ENCODE measurements at places on chromosomes 1 and 21.

DNA sequence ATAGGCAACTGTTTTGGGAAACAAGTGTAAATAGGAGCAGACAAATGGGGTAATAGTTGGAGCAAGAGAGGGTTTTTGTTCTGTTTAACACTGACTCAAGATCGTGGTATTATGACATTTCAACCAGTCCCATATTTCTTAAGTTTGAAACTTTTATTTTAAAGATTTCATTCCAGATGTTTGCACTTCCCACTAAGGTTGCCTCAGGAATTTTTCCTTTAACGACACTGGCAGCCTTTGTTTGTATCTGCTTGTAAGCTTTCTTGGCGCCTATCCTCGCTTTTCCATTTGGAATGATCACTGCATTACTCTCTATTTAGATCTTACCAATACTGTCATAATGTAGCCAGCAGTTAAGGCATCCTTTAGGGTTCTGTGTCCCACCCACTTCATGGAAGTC, 67.7 kb downstream of the ALG6 start:
- no peak for DNase-seq

DNA sequence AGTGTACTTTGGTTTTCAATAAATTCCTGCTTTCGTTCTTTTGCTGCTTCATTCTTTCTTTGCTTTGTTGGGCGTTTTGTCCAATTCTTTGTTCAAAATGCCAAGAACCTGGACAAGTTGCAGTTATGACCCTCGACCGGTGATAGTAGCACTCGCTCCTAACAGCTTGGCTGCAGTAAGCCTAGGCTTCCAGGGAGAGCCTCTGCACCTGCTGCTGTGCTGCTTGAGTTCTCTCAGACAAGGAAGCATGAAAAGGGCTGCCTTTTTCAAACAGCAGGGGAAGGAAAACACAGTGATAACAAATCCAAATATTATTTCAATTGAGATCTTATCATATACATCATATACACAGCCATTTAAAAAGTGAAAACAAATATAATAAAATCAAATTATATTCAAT, 12.8 kb upstream of the RIPK4 start:
- DNase-seq, result no peak

GRCh38 chr1:40708750-40709099, 17.2 kb downstream of the NFYC start:
- no peak for DNase-seq

DNA sequence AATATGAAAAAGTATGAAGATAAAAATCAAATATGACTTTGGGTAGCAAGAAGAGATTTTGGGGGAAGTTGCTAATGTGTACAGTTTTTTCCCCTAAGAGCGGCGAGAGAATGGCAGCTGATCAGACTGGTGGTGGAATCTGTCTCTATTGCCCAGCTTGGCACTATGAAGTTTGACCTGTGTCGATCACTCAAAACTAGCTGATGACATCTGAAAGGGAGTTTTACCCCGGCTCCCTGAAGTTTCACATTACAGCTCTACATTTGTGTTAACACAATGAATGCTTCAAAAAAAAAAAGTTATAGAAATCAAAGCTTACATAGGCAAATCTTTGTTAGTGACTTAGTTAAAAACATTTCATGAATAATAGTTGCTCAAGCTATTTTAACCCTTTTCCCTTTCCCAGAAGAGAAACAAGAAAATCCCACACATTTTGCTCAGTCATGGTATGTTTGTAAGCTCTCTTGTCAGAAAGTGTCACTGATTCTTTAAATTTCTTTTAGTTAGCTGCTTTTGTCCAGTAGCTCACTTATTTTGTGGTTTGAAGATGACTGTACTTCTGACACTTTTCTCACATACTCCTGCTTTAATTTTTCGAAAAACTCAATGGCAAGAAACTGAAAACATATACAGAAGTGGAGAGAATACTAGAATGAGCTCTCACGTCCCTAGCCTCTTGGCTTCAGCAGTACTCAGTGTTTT, 41.3 kb downstream of the DYRK1A start:
- no peak for DNase-seq

- no peak for DNase-seq
These were observed 296.7 kb downstream of the KCTD3 start for GRCh38 chr1:215863796-215864195.

DNA sequence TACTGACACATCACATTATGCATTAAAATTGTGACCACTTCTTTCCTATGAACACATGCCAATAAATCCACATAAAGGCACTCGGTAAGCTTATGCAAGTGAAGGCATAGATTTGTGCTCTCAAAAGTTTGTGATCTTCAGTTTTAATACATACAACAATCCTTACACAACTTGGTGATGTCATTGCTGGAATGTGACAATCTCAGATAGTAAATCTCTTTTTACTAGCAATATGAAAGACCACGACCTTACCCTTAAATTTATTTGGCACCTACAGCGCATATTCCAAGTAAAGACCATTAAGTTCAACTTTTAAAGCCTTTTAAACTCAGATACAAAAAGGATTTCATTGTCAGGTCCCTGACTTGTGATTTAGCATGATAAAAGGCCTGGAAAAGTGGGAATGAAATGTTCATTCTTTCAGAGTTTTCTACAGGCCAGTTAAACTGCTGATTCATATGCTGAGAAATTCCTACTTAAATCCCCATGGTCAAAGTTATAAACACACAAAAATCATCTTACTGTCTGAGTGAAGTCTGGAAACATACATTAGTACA, 157.4 kb downstream of the SIPA1L2 start:
- no peak for DNase-seq

DNA sequence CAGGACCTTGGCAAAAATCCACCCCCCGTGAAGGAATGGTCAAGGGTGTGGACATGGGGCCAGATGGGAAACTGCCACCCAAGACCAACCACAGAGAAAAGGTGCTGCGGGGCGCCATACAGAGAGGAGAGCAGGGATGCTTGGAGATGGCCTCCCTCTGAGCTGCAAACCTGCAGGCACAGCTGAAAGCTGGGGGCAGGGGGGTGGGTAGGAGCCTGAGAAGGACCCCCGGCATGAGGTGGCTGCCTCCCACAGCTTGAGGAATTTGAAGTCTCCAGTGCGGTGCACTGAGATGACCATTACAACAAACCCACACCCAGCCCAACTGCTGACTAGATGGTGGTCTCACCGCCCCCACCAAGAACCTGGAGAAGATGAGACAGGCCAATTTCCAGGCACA, 84.8 kb downstream of the WDR4 start:
- no peak for DNase-seq

GRCh38 chr21:38984568-38984967, 178.8 kb downstream of the ETS2 start:
- DNase-seq, result no peak

DNA sequence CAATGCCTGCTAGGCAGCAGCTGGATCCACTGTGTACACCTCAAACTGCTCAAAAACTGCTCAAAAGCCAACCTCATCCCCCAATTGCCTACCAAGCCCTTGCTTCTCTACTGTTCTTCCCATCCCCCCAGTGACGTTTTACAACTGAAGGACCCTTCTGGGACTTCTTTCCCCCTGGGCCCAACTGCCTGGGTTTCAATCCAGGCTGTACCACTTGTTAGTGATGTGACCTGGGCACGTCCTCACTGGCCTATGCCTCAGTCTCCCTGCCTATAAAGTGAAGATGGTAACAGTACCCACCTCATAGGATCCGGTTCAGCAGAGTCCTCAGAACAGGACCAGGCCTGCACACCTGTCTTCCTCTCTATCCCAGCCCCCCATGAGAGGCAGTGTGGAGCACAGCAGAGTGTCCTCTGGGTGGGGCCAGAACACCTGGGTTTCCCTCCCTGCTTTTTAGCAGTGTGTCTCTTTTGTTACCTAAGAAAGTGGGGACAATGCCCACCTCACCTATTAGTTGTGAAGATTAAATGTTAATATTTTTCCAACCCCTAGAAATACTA, 1.9 kb upstream of the TEKT2 start:
- no peak for DNase-seq

DNA sequence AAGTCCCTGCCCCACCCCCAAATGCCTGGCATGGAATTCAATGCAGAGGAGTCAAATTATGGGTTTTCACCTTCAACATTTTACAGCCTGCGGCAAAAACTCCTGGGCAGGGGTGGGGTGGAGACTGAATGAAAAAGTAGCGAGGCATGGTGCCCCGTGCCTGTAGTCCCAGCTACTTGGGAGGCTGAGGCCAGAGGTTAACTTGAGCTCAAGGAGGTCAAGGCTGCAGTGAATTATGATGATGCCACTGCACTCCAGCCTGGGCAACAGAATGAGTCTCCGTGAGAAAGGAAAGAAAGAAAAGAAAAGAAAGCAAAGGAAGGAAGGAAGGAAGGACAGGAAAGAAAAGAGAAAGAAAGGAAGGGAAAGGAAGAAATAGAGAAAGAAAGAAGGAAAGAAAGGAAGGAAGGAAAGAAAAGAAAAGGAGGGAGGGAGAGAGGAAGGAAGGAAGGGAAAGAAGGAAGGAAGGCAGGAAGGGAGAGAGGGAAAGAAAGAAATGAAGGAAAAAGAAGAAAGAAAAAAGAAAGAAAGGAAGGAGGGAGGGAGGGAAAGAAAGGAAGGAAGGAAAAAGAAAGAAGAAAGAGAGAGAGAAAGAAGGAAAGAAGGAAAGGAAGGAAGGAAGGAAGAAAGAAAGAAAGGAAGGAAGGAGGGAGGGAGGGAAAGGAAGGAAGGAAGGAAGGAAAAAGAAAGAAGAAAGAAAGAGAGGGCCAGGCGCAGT, 11.1 kb downstream of the LEMD1 start:
- no peak for DNase-seq

DNA sequence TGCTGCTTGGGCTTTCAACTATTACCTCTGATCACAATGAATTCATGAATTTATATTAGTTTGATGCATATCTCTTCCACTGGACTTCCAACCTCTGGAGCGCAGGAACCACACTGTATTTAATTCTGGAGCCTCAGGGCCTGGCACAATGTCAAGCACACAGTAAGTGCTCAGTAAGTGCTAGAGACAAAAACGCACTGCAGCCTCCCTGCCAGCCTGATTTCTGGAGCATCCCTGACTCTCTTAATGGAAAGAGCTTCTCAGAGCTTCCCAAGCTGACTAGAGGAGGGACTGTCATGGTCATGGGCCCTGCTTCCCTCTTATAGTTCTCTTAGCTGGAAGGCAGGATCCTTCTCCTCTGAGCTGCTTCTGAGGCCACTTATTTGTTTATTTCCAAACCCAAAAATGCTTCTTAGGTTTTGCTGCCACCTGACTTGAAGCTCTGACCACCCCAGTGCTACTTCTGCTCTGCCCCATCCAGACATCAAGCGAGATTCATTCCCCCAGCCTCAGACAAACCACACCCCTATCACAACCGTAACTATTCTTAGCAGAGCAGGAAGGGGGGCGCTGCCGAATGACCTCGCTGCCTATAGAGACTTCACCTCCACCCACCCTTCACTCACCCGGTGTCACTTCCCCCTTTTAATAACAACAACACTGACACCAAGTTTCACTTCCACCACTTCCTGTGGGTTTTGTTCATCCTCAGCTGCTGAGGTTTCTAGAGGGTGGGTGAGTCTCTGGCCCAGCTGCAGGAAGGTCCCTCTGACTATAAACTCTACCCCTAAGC, 33.6 kb downstream of the NUAK2 start:
- peak; percentile 48 for DNase-seq

DNA sequence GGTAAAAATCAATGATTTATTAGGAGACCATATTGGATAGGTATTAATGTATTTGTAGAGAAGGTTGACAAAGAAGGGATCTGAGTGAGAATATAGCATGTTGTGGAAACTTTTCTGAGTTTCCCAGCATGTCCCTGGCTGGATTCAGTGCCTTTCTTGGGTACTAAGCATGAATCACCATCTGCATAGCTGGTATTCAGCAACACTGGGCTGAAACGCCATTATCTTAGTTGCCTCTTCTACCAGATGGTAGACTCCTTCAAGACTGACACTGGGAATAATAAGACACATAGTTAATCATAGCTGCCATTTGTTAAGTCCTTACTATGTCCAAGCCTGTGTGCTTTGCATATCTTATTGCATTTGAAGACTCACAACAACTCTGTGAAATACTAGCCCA, 45.5 kb downstream of the ATP5PF start:
- DNase-seq, result no peak

DNA sequence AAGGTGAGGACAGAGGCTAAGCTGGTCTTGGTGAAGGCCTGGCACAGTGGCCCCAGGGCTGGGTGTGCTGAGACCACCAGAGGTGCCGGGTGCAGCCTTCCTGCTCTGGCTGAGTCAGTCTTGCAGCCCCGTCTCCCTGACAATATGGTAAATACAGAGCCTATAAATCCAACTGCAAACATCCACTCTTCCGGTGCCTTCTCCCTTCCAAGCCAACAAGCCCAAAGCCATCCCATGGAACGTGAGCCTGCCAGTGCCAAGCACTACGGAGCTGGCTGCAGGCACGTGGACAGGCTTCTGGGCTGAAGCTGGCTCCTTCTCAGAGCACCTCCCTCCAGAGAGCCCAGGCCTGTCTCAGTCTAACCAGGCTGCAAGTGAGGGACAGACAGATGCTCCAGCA, 70.0 kb downstream of the TRABD2B start:
- no peak for DNase-seq

DNA sequence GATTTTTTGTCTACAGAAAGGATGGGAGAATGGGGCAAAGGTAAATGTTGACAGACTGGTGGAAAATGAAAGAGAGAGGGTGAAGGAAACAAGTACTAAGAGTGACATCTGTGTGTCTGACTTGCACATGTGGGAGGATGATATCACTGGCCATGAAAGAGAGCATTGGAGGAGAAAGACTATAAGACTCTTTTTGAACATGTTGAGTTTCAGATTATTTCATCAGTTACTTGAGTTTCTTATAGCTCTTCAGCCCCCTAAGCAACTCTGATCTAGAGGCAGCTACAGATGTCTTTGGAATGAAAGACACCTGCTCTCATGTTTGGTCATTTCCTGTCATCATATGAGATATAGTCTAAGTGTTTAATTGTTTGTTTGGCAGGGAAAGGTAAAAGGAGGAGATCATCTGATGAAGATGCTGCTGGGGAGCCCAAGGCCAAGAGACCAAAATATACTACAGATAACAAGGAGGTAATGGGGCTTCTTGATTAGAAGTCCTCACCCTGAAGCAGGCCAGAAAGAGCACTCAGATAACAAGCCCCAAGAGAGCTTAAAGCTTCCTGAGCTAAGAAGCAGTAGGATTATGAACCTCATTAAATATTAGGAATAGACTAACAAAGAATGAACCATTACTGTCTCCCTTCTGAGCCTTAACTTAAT, 4.5 kb downstream of the POLR3C start:
- DNase-seq, result no peak

- DNase-seq, result no peak
These were observed 7.9 kb downstream of the RNU5D-1 start for GRCh38 chr1:44723064-44723463.

GRCh38 chr1:201877877-201878401, 10.8 kb upstream of the SHISA4 start:
- no peak for DNase-seq

DNA sequence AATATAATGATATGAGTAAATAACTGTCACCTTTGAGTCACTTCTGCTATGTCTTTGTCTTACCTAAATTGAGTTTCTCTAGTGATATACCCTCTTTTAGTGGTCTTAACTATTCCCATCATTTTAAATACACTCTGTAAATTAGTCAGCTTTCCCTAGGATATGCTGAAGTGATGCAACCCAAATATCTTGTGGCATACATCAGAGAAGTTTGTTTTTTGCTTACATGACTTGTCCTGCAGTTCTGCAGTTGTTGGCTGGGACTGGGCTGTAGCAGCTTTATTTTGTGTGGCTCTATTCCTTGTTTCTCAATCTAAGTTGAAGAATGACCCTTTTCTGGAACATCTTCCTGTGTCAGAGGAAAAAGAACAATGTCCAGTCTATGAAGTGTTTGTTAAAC, 76.4 kb downstream of the TTC3 start:
- no peak for DNase-seq

- DNase-seq, result no peak
These were observed 357.6 kb downstream of the KIF26B start for GRCh38 chr1:245512181-245512888.

Data from activated CD4-positive, alpha-beta T cell treated with anti-CD3 and anti-CD28 coated beads for 24 hours (primary cell).